ENCODE measurements at places on chromosomes 6 and 20.

DNA sequence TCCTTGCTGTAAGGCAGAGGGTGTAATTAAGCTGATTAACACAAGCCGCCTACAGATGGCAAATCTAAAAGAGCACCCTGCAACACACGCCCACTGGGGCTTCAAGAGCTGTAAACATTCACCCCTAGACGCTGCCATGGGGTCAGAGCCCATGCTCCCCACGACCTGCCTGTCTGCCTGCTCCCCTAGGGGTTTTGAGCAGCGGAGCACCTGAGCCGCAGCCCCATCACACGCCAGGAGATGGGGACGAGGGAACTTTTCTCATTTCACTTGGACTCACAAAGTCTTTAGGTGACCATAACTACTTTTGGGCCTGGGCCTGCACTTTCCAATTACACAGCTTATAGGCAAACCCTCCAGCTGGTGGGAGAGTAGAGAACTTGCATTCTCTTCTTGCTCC, 99.0 kb upstream of the SOX4 start:
- no peak for DNase-seq

DNA sequence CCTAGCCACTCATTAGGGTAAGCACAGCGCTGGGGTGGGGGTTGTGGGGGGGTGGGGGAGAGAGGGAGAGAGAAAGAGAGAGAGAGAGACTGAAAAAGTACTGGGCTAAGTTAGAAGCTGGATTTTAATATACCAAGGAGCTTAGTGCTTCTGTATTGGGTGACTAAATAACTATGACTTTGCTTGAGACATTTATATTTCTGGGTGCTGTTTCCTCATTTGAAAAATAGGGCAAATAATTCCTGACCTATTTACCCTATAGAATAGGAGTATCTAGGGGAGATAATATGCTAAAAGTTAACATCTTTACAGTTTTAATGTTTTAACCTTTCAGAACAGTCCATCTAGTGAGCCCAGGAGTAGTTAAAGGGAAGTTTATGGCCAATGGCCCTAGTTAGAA, 7.7 kb downstream of the NKAIN2 start:
- no peak for DNase-seq

GRCh38 chr6:5765141-5765760, 241.5 kb downstream of the NRN1 start:
- no peak for DNase-seq

DNA sequence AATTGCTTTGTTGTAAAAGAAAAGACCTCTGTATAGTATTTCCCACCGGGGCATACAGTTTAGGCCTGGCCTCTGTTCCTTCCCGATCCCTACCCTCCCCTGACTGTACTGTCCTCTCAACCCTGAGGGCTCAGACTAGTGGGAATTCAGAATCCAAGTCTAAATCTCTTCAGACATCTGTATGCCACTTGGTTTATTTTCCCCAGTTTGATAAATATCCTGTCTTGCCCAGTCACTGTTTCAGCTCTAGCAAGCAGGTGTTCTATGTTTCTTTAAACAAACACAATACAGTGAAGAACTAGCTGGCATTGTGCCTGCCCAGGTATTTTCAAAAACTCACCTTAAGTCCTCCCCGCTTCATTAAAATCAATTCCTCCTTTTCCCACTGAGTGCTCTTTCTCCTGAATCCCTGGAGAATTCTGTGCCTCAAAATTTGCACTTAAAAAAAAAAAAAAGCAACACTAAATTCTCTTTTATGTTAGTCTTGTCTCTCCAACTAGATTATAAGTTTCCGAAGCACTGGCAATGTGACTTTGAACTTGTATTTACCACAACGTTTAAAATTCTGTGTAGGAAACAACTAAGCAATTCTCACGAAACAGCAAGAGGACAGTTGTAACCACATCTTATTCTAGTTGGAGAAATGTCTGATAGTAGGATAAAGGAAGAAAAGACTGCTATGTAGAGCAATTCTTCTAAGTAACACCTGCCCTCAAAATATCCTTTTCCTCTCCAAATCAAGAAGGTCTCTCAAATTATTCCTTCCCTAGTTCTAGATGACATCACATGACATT, 112.0 kb upstream of the CARMIL1 start:
- no peak for DNase-seq

All from fibroblast of pulmonary artery (primary cell).